ENCODE measurements at places on chromosomes 12 and 14.

GRCh38 chr14:100487304-100487703 is 99.9 kb downstream of the BEGAIN start:
- no peak for DNase-seq

DNA sequence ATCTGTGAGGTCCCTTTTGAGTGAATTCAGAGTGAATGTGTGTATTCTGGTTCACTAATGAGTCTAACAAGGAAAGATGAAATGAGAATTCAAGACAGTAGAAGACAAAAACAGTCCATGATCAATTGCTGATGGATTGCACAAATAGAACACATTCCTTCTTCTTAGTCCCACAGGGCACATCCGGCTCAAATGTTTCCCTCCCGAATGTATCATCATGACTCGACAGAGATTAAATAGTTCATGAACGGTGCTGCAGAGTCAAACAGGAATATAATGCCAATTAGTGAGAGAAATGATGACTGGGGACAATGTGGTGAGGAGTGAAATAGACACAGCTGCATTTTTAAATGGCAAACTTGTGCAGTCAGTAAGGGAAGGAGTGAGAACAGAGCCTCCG is 11.5 kb upstream of the SFSWAP start:
- DNase-seq, result no peak

GRCh38 chr12:588646-589045 is 74.6 kb downstream of the NINJ2 start:
- DNase-seq, result no peak

GRCh38 chr14:62604524-62604923 is 440.7 kb downstream of the KCNH5 start:
- DNase-seq, result no peak

- DNase-seq, result no peak
Measured at GRCh38 chr12:122942637-122943036, 23.6 kb downstream of the ABCB9 start.

Measured in liver (tissue), 10 donors.